ENCODE measurements at places on chromosomes 1 and 21. TPM values are rescaled to one million over a fixed set of nuclear protein-coding genes. Genes with fewer than 3 reads are reported as not detected.

DNA sequence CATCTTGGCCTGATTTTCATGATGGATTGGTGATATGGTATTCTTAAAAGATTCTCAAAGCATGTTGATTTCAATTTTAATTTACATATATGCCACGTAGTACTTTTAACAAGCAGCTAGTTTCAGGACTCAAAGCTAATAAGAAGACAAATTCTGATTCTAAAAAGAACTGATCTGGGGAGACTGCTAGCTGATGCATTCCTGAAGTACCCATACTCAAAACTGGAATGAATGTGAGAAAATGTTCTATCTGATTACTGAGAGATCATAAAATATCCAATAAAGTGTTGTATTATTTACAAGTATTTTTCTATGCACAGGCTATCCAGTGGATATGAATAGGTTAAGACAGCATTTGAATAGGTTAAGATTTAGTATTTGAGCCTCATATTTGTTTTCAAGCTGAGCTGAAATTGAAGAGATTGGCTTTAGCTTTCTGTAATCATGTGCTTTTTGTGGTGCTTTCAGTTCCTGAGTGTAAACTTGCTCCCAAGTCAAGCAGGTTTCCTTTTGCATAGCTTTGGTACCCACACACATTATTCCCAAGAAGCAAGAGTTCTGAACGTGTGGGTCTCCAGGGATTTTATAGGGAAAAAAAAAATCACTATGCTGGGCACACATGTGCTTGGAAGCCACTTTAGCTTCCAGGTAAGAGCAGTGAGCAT lies 114.1 kb downstream of the VPS13D start:
- no peak for DNase-seq

DNA sequence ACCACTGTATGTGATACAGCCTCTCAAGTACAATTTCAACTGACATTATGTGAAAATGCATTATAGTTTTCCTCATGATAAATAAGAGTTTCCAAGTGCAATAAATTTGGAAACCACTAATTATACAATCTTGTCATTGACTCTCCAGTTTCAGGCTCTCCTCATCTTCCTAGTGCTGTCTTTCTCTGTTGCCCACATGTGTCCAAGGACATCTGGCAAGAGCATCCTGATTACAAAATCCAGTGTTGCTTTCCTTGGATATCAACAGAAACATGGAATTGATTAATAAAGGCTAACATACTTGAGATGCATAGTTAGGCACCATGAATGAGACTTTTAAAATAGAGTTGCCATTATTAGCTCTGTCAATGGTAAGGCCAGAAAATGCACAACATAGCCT lies 15.6 kb upstream of the MAP10 start:
- no peak for DNase-seq

DNA sequence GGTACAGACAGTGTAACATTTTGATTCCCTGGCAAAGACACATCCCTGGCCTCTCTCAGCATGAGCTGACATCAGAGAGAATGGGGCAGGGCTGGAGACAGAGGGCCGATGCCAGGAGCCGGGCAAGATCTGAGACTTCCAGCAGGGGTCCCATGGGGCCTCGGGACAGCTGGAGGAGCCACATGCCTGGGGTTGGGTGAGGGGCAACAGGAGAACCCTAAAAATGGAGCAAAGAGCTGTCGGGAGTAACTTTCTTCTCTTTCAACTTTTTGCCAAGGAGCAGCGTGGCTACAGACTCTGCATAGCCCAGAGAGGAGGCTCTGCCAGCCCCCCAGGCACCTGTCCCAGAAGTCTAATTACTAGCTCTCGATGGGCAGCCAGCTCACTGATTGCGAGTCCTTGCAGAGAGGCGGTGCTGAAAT lies 130.8 kb downstream of the LACTBL1 start:
- peak; percentile 28 for DNase-seq

DNA sequence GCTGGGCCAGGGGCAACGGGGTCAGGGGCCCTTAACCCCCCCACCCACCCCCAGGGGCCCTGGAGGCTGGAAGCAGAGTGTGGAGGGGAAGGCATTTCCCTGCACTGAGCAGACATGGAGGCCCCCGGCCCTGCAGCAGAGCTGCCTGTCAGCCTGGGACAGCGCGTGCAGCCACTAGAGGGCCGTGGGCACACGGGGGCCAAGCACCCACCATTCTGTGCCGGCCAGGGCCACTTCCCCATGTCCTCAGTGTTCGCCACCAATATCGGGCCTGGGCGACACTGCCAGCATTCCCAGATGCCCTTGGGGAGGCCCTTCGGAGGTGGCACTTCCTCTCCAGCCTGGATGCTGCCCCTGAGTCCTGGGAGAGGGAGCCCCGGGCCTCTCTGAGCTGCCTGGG lies 23.2 kb upstream of the ARHGEF16 start:
- no peak for DNase-seq

DNA sequence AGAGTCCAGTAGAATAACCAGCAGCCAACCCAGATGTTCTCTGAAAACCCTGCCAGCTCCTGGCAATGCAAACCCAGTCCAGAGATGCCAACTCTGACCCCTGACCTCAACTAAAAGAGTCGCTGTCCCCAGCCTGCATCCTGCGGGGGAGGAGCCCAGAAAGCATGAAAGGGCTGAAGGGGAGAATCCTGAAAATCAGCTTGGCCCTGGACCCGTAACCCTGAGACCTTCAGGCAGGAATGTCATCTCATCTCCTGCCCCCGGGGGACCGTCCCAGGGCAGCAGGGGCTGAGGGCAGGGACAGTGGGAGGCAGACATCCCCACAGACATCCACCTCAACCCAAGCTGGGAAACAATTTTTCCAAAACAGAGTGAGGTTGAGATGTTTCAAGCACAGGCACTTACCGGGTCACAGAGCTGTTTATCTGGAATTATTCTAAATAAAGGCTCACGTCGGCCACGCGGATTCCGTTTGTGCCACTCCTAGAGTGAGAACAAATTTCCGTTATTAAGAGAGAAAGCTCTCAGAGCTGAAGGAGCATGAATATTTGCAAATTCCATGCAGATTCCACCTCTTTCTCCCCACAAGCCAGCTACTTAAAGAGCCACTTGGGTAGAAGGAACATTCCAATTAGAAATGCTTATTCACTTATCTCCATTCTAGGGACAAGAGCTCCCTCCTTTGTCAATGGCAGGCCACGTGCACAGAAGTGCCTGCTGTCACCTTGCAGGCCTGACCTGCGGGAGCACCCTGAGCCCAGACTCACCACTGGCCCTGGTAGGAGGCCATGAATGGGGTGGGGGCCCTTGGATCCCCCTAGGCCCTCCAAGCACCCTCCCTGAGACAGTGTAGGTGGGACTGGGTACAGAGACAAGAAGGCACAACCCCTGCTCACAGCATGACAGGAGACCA lies 240.1 kb downstream of the NPHP4 start:
- DNase-seq, result no peak

DNA sequence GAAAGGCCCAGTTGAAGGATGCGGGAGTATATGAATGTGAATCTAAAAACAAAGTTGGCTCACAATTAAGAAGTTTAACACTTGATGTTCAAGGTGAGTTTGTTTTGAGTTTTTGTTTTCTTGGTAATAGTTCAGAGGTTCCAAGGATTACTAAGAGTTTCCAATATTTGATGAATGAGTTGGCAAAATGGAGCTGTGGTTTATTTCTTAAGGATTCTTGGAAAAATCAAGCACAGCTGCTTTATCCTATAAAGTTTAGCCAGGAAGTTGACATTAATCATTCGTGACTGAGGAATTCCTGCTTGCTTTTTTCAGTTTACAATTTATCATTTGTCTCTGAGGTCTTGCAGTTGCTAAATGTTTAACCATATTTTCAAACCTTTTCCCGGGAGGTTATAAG lies 15.1 kb downstream of the VCAM1 start:
- no peak for DNase-seq

TTF2 gene
- total RNA-seq, result 17.0 TPM

PCP4 gene
- not detected for total RNA-seq
